ENCODE measurements at places on chromosomes 1 and 21. TPM values are rescaled to one million over a fixed set of nuclear protein-coding genes. Genes with fewer than 3 reads are reported as not detected.
A peak's percentile ranks its signal among the peaks of the same experiment; 100 is the strongest.

The IFFO2 gene
- 7.5 TPM for total RNA-seq

The ANXA9 gene
- total RNA-seq, result not detected

The TMEM240 gene
- 35.2 TPM for total RNA-seq

The ADAM30 gene
- total RNA-seq, result not detected

The ADCY10 gene
- total RNA-seq, result 0.33 TPM

GRCh38 chr1:165328136-165328535 lies 28.4 kb downstream of the LMX1A start:
- H3K27ac ChIP-seq, result no peak overlapping the region
- no peaks in the 10 kb centered on the region for H3K27me3 ChIP-seq

GRCh38 chr1:245990315-245991022 lies 516.6 kb downstream of the SMYD3 start:
- H3K27ac ChIP-seq, result no peak overlapping the region
- H3K27me3 ChIP-seq, result no peaks in the 10 kb centered on the region
- no peak overlapping the region for H3K4me3 ChIP-seq
- DNase-seq, result no peak
- peaks cover 14% of the 10 kb centered on the region for H3K4me1 ChIP-seq
- no peaks in the 10 kb centered on the region for H3K36me3 ChIP-seq

DNA sequence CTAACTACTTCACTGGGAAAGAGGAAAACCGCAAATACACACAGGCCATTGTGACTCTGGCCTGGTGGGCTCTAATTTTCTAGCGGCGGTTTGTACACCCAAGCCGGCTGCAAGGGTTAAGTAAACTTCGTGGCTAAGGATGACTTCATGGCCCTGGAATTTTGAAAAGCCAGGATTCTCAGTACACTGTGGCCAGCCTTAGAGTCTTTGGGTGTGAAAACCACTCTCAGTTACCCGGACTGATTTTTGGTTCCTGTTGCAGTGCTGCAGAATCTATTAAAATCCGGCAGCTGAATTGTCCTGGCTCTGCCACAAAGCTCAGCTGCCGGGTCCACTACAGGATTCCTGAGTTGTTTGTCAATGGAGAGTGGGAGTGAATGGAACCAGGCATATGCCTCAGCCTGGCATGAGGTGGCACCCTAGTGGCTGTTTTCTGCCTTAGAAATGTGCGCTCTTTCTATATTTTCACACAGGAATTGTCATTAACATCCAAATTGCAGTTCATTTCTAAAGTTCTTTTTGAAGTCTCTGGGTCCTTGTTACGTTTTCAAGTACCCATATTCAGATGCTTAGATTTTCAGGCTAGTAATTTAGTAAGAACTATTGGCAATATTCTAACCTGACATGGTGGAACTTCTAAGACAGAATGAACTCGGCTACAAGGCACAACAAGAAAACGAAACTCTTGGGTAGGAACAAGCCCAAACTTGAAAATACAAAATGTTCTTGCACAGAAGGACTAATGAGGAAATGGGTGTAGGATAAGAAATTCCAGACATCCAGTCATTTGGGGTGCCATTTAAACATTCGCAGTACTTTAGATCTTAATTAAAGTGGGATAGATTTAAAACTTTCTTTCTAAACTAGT lies 255.9 kb downstream of the NFIA start:
- no peaks in the 10 kb centered on the region for H3K27me3 ChIP-seq
- peak; percentile 84 for DNase-seq
- H3K4me3 ChIP-seq, result peak overlapping the region; percentile 5
- peaks cover 43% of the 10 kb centered on the region for H3K4me1 ChIP-seq
- peak overlapping the region; percentile 80 for H3K27ac ChIP-seq
- peaks cover 2% of the 10 kb centered on the region for H3K36me3 ChIP-seq

- no peaks in the 10 kb centered on the region for H3K4me1 ChIP-seq
- no peaks in the 10 kb centered on the region for H3K36me3 ChIP-seq
- H3K4me3 ChIP-seq, result no peak overlapping the region
- no peak overlapping the region for H3K27ac ChIP-seq
- peaks cover 8% of the 10 kb centered on the region for H3K27me3 ChIP-seq
Observed at GRCh38 chr1:28867850-28868249, 46.5 kb upstream of the EPB41 start.

Data from sigmoid colon (tissue), 7 donors.